ENCODE measurements at places on chromosomes 3 and 15.

GRCh38 chr3:146464005-146464595, 5.3 kb downstream of the PLSCR2 start:
- no peak for DNase-seq

GRCh38 chr15:30921781-30922479, 18.2 kb downstream of the FAN1 start:
- DNase-seq = no peak

DNA sequence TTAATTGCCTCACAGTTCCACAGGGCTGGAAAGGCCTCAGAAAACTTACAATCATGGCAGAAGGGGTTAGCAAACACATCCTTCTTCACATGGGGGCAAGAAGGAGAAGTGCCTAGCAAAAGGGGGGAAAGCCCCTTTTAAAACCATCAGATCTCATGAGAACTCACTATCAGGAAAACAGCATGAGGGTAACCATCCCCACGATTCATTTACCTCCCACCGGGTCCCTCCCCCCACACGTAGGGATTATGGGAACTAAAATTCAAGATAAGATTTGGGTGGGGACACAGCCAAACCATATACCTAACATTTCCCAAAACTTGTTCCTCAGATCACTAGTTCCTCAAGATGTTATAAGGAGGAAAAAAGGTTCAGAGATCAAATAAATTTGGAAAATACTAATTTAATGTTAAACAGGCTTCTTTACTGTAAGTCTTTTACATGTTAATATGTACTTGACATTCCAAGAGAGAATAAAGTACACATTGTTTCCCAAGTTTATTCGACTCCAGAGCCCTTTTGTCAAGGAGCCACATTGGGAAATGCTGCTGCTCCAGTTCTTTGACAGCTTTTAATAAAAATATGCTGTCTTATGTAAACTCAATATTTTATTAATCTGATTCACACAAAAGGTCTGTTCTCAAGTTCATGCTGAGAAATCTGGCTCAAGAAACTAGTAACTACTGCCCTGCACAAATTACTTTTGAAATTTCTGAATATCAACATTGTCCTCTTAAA, 17.8 kb downstream of the HERC1 start:
- DNase-seq = no peak

- DNase-seq = no peak
Measured at GRCh38 chr3:139586420-139587017, 47.0 kb upstream of the RBP1 start.

DNA sequence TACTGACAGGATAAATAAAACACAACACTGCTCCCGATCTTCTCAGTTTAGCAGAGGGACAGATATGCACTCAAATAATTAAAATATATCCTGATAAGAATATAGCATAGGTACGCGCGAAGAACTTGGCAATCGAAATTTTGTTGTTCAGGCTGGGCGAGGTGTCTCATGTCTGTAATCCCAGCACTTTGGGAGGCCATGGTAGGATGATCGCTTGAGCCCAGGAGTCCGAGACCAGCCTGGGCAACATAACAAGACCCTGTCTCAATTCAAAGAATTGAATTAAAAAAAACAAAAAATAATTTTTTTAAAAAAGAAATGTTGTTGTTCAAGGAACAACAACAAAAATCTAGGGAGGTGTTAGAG, 7.6 kb downstream of the B2M start:
- DNase-seq = no peak

DNA sequence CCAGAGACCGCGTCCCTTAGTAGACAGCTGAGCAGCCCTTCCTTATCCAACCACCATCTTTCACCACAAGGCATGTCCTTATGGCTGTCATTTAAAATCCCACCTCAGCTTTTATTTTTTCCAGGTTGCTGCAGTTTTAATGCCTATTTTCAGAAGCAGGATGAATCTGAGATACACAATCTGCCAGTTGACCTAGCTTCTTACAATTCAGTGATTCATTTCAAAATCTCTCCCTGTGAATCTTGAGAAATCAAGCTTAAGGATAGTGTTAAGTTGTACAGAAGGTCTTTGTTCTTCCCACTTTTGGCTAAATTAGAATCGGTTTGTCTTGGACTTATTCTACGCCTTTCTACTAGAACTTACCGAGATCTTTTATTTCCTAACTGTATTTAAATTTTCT, 522.3 kb upstream of the CFAP20DC start:
- no peak for DNase-seq

DNA sequence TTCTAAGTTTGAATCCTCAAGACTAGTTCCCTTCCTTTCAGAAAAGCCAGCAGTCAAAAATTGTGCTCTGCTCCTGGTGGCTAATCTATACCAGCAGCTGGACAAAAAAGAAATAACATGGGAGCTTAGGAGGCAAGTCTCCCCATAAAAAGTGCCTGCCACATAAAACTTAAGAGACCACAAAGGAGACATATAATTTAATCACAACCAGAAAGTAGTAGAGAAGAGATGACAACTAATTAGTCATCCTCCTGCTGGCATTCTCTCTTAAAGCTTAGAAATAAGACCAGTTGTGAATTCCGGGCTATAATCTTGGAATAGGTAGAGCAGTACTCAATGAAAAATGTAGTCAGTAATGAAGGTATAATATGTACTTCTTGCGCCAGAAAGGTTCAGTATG, 20.2 kb upstream of the IMPG2 start:
- no peak for DNase-seq

GRCh38 chr3:112351823-112352222, 18.9 kb downstream of the CD200 start:
- DNase-seq = no peak

GRCh38 chr15:69535101-69535638, 82.6 kb downstream of the RPLP1 start:
- no peak for DNase-seq

DNA sequence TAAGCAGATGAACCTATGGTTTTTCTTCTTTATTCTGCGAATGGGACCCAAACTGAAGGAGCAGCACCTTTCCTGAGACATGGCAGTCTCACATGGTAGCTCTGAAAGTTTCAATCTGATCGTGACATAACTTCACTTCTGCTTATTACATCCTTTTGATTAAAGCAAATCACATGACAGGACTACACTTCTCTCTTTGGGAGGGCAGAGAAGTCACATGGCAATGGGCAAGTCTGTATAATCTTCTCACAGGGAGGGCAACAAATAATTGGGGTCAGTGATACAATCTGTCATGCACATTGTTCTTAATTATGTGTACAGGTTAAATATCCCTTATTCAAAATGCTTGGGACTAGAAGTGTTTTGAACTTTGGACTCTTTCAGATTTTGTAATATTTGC, 21.6 kb downstream of the NCBP2 start:
- no peak for DNase-seq

DNA sequence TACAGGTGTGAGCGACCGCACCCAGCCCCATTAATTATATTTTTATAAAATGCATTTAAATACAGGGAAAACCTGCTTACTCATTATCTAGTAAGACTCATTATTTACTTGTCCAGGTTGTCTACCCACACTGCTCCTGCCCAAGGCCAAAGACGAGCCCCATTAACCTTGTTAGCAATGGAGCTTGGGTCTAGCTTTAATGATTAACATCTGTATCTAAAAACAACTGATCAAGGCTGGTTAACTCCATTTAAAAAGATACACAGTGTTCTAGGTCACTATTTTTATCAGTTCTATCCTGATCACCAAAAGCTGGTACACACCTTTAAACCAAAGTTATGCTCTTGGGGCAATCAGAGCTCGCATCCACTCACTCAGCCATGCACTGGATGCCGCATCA, 10.4 kb upstream of the NCKIPSD start:
- no peak for DNase-seq

GRCh38 chr3:10240799-10241198, 7.5 kb upstream of the TATDN2 start:
- DNase-seq = no peak

- no peak for DNase-seq
Measured at GRCh38 chr3:139325551-139325950, 18.3 kb upstream of the MRPS22 start.

DNA sequence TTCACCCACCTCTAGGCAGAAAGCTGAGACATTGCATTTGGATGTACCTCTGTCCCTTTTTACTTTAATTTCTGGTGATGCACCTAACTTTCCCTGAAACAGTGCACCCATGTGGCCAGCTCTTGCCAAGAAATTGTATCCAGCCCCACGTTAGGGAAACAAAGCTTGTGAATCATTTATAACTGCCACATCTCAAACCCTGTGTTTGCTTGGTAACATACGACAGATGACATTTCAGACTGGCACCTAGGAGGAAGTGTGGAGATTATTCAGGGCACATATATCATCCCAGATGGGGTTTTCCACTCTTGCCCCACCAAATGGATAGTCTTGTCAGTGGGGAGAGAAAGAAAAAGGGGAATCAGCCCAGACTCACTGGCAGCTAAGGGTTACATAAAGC, 2.1 kb downstream of the CYB561D2 start:
- DNase-seq = no peak

GRCh38 chr3:66242788-66243464, 22.1 kb downstream of the SLC25A26 start:
- no peak for DNase-seq

GRCh38 chr3:145272684-145273083, 888.3 kb downstream of the PLOD2 start:
- no peak for DNase-seq

- DNase-seq = no peak
Measured at GRCh38 chr15:39884351-39884750, 35.7 kb downstream of the GPR176 start.

- DNase-seq = no peak
Measured at GRCh38 chr15:70569714-70570231, 193.6 kb downstream of the UACA start.

GRCh38 chr3:194195611-194196010, 59.7 kb downstream of the HES1 start:
- no peak for DNase-seq

DNA sequence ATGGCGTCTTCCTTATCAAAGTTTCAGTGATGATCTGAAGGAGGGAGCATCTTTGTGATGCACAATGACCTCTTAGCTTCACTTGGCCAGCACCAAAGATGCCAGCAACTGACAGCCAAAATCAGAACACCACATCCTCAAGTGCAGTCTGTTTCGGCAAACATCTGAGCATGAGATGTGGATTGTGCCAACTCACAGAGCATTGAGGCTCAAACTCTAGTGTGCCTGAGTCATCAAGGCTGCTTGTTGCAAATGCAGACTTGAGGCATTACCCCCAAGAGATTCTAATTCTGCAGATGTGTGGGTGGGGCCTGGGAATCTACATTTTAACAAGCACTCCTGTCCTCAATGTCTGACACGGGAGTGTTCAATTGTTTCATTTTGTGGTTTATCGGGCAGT, 35.8 kb downstream of the ABHD5 start:
- no peak for DNase-seq

DNA sequence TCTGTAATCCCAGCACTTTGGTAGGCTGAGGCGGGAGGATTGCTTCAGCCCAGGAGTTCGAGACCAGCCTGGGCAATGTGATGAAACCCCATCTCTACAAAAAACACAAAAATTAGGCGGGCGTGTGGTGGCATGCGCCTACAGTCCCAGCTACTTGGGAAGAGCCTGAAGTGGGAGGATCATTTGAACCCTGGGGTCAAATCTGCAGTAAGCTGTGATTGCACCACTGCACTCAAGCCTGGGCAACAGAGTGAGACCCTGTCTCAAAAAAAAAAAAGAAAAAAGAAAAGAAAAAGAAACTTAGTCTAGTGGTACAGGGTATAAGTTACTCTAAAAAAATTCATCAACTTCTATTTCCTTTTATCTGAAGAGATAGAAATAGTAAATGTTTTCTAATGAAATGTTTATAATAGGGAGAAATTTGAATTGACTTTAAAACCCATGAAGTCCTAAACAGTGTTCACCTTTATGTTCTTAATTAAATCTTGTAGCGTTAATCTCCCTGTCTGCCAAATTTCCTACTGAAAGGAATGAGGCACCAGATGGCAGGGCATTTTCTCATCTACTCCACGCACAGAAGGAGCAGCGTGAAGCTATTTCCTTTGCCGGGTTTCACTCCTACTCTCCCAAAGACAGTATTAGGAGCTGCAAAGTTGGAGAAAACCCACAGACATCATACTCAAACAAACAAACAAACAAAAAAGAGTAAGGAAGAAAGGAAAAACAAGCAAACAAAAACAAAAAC, 1.9 kb downstream of the PCLAF start:
- DNase-seq = no peak

GRCh38 chr15:49674370-49674769, 53.5 kb downstream of the DTWD1 start:
- no peak for DNase-seq

GRCh38 chr15:48975472-48976419, 12.0 kb upstream of the SHC4 start:
- DNase-seq = peak; percentile 39

DNA sequence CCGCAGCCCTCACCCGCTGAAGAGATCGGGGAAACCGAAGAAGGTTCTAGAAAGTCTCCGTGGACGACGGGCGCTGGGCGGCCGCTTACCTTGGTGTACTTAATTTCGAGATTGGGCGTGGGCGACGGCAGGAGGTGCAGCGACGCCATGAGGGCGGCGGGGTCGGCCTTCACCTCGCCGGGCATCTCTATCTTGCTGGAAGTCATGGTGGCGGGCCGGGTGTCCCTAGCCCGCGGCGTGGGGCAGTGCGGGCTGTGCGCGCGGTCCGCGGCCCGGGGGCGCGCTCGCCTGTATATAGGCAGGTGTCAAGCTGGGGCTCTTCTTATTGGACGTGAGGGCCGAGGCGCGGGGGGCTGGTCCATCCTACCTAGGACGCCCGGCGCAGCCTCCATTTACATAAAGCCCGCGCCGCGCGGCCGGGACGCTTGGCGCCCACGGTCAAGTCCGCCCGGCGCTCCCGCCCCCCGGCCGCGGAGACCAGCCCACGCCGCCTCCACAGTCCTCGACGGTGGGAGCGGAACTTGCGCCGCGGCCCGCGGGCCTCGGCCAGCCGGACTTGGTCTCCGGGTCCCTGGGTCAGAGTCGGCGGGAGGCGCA, at the start of gene ALDH1A2:
Gene ALDH1A2, minus strand, starts transcription at position 267 of the 597 bp plus-strand sequence. Its CDS starts 61 bp downstream, at position 206.
- no peak for DNase-seq
